Inflammatory macrophage treated with lipopolysaccharide for 4 hours (primary cell): ENCODE measurements at places on chromosomes 1 and 21.

GRCh38 chr1:8419172-8419571, 101.3 kb downstream of the SLC45A1 start:
- no peak for DNase-seq

- no peak for DNase-seq
Measured at GRCh38 chr21:33116676-33117075, 46.7 kb downstream of the OLIG1 start.

- no peak for DNase-seq
Measured at GRCh38 chr1:39478126-39478915, 13.1 kb upstream of the BMP8A start.

GRCh38 chr1:2633366-2633935, 635 bp upstream of the MMEL1 start:
- DNase-seq, result no peak

GRCh38 chr1:25809283-25809926, 9.4 kb downstream of the SELENON start:
- DNase-seq, result peak; percentile 74

DNA sequence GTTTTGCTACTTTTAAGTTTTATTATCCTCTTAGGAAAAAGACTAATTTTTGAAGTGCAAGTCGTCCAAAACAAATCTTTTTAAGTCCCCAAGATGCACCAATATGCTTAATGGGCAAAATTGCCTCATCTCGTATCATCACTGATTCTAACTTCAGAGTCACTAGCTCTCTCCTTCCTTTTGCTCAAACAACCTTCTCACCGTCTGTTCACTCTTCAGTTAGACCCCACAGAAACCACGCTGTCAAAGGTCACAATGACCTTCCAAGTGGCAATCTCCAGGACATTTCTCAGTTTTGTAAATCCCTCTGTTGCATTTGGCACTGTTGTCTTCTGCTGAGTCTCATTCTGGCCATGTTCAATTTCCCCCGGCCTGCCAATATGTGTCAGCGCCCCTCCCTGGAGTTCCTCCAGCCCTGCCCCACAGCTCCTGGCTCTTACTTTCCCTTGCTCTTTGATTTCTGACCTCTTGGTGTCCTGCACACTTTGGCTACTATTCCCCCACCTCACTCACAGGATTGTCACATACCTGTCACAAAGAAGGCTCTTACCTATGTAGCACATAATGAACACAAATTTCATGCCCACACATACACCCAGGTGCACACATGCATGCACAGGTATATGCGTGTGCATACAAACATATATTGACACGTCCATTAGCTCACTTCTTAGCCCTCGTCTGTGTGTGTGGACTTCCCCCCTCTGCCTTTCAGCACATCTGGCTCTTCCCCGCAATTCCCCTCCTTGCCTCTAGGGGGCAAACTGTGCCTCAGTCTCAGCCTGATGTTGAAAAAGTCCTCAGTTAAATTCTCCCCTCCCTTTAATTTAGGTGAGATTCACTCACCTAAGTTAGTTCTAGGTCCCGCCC, 354.0 kb upstream of the DUSP10 start:
- peak; percentile 47 for DNase-seq

GRCh38 chr1:87226341-87226760, 102.3 kb upstream of the LMO4 start:
- DNase-seq, result peak; percentile 94

GRCh38 chr1:53643041-53643880, 95.7 kb downstream of the GLIS1 start:
- no peak for DNase-seq

DNA sequence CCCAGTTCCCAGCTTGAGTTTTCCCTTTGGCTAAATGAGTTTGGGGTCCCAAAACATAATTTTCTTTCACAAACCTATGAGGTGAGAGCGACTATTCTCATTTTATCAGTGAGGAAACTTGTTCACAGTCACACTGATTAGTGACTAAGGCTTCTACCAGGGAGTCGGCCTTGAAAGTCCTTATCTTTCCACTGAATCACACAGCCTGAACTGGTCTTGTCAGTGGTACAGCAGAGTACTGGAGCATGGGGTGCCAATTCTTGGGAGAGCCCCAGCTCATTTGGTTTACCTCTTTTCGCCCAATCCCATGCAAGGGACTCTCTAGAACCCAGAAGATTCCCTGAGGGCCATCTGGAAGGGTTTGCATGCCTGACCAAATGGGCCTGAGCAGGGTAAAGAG, 16.9 kb downstream of the HSD3B2 start:
- DNase-seq, result no peak

GRCh38 chr1:207251066-207251465, 70.4 kb upstream of the CD55 start:
- no peak for DNase-seq
